ENCODE measurements at places on chromosomes 3 and 15.

- no peak for DNase-seq
Measured at GRCh38 chr3:128241741-128242140, 88.5 kb downstream of the EEFSEC start.

- DNase-seq: no peak
Measured at GRCh38 chr3:98588065-98588464, 5.3 kb downstream of the CPOX start.

- peak; percentile 63 for DNase-seq
Measured at GRCh38 chr15:69161079-69161877, 843 bp downstream of the GLCE start.

- DNase-seq: no peak
Measured at GRCh38 chr15:88590759-88591158, 30.4 kb upstream of the AEN start.

DNA sequence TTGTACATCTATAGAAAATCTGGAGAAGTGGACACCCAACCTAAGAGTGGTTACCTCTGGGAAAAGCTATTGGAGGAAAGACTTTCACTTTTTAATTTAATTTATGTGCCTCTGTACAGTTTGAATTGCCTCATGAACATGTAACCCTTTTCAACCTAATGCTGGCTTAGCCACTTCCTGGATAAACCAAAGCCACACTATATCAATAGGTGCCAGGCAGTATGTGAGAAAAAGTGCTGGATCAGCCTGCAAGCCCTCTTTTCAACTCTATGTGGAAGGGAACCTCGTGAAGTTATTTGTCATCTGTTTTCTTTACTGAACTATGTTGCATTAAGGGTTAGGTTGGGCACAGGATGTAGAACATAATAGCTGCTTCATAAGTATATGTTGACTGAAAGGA, 9.3 kb upstream of the TOPAZ1 start:
- DNase-seq: no peak

DNA sequence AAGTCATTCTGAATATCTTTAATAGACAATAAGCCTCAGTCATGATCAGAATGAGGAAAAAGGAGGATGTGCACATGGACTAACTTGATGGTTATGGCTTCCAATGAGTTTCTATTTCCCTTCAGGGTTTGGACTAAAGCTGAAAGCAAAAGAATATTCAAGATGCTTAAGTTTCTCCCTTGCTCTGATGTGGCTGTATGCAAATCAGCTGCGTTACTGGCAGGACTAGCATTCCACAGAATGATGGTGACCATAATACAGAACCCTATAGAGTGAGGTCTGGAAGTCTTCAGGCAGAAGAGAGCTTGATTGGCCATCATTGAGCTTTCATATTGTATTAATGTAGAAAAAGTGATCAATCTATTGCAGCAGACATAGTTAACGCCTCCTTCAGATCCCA, 466.0 kb downstream of the NLGN1 start:
- DNase-seq: no peak

DNA sequence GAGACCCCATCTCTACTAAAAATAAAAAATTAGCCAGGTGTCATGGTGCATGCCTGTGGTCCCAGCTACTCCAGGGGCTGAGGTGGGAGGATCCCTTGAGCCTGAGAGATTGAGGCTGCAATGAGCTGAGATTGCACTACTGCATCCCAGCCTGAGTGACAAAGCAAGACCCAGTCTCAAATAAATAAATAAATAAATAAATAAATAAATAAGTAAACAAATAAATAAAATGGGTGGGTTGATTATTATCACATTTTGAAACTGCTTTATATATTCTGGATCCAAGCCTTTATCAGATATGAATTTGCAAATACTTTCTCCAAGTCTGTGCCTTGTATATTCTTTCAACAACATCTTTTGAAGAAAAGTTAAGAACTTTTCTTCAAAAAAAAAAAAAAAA, 22.2 kb upstream of the PCSK6 start:
- no peak for DNase-seq

GRCh38 chr3:31936420-31937060, 44.5 kb downstream of the OSBPL10 start:
- no peak for DNase-seq

- peak; percentile 52 for DNase-seq
Measured at GRCh38 chr3:66498687-66499621, 1.9 kb downstream of the LRIG1 start.

GRCh38 chr3:30437171-30437601, 169.2 kb upstream of the TGFBR2 start:
- no peak for DNase-seq

- no peak for DNase-seq
Measured at GRCh38 chr3:83729576-83729975, 1229.2 kb upstream of the CADM2 start.

DNA sequence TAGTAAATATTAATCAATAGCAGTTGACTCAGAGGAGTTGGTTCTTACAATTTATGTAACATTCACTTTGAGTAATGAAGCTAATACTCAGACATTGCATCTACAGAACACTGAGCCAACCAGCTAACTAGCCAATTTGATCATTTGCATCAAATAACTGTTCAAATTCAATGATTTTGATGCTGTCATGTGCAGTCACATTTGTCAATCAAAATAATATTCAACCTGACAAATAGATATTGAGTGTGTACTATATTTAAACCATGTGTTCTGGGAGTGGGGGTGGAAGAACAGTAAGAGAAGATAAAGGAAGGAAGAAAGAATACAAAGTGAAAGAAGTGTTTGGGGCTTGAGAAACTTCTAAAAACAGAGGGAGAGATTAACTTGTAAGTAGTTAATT, 277.2 kb upstream of the ARHGEF26 start:
- DNase-seq: no peak

DNA sequence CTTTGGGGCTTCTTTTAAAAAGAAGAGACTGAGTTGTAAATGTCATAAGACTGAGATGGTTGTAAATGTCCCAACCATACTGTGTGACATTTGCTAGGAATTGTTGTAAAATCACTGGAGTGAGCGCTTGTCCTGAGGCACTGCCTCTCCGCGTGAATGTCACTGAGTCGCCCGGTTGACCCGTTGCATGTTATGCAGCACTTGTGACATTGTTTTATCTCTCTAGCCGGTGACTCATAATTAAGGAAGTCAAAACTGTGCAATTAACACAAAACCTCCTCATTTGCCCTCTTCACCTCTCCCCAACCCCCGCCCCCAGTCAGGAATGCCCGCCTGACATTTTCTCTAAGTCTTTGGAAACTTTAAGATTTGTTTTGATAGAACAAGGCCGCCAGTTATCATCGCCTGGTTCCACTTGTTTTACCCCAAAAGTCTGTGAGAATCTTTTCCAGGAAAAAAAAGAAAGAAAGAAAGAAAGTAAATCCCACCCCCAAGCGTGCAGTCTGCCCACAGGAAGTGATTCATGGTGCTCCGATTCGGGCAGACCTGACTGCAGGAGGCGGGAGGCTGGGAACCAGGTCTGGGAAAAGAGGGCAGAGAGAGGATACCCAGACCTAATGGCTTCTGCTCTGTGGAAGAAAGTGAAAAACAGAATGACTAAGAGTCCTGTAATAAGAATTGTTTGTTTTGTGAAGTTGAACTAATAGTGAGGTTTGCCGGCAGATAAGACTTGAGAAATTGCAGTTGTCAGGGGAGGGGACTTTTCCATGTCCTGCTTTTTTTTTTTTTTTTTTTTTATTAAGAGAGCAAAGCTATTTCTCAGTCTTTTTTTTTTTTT, 84.8 kb downstream of the SMAD3 start:
- peak; percentile 71 for DNase-seq

DNA sequence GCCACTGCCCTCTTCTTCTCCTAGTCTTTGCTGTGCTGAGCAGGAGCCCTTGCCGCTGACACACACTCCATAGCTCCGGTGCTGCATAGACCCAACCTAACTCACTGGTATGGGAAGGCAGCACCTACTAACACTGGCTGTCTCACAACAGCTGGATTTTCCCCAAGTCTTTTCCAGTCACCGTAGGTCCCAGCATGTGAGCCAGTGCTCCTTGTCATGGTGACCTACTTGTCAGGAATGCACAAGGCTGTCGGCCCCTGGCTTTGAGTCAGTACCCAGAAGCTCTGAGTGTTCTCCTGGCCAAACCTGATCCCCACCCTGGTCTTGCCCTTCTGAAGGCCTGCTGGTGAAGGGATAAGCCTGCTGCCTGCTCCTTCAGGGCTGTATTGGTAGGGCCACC, 25.7 kb downstream of the AMOTL2 start:
- no peak for DNase-seq

DNA sequence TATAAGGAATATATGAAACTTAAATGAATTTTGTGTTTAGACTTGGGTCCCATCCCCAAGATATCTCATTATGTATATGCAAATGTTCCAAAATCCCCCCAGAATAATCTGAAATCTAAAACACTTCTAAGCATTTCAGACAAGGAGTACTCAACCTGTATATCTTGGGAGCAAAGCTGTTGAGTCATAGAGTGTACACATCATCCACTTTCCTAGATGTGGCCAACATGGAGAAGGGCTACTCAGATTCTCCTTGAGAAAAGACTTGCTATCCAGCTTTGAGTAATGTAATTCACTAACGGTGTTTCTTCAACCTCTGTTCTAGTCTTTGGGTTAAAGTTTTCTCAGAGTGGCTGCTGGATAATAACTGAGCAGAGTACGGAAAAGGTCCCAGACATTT, 215.5 kb upstream of the POU1F1 start:
- no peak for DNase-seq

GRCh38 chr3:166900866-166901577, 479.1 kb downstream of the ZBBX start:
- peak; percentile 64 for DNase-seq

- DNase-seq: no peak
Measured at GRCh38 chr3:55549177-55549576, 62.1 kb upstream of the WNT5A start.

GRCh38 chr3:57919987-57920386, 88.2 kb upstream of the FLNB start:
- no peak for DNase-seq

GRCh38 chr3:49713336-49714105, 6.0 kb downstream of the AMIGO3 start:
- no peak for DNase-seq

DNA sequence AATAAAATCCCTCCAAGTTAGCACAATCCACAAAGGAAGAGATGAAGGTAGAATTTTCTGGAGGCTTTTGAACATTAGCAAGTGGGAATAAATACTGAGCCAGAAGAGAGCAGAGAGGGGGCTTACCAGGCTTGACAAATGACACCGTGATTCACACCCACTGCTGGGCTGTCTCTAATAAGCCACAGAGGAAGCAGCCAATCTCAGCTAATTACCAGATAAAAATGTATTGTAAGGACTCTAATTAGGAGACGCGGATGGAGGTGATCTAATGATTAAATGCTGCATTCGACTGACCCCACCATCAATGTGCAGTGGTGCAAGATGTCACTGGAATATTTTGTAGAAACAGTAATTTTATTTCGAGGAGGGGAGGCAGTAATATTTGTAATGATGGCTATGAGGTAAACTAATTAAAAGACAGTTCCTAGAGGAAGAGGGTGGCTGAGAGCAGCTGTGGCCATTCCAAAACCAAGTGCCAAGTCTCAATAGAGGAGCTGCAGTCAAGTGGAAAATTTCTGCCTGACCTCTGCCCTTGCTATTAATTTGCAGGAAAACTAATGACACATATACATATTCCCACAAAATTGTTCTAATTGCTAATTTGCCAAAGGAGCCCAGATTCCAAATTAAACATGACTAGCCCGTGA, 602.2 kb downstream of the FOXP1 start:
- DNase-seq: peak; percentile 66
